ENCODE measurements at places on chromosomes 6 and 20.

- no peak for DNase-seq
These were observed 57.4 kb downstream of the TOX2 start for GRCh38 chr20:43972051-43972450.

DNA sequence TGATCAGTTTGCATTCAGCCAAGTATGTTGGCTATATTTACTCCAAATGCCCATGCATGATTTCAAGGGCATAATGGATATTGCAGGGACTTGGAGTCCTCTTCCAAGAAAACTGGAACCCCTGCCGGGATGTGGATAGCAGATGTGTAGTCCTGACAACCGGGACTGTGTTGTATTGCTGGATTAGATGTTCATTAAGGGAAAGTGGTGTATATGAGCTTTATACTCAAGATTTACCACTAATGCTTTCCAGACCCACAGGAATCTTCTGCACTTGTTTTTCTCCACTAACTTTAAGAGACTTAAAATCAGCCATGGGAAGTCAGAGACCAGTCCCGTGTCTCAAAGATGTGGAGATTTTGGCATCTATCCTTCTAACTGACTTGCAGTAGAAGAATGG is 770.9 kb downstream of the HDGFL1 start:
- no peak for DNase-seq

DNA sequence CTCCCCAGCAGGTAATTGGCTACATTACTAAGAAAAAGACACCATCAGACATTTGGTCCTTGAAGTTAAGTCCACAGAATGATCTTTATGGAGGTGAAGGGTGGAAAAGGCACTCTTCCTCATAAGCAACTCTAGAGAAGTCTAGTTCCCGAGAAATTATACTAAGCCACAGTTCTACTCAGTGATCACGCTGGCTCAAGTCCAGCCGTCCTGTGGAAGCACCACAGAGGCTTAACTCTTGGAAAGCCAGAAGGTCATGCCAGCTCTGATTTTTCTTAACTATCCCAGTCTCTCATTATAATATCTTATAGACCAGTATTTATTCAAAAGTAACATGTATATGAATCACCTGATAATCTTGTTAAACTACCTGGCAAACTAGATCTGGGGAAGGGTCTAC is 258.5 kb downstream of the EYA4 start:
- no peak for DNase-seq

DNA sequence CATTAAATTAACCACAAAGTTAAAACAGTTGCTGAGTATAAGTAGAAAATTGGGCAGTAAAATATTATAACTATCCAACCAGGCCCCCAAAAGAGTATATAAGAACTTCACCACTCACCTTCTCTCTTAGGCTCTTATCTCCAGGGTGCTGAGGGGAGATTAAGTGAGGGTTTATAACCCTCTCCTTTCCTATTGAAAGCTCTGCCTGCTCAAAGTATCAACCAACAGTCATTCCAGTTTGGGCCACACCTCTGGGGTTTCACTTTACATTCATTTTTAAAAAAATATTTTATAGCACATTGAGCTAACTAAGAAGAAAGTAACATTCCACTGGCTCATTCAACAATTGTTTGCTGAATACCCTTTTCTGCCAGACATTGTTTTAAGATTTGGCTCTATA is 22.1 kb downstream of the GSTA4 start:
- no peak for DNase-seq

- DNase-seq, result no peak
These were observed 77.3 kb upstream of the FERMT1 start for GRCh38 chr20:6200092-6200491.

All from EH (cell line).